ENCODE measurements at places on chromosomes 16 and 17. TPM values are rescaled to one million over a fixed set of nuclear protein-coding genes. Genes with fewer than 3 reads are reported as not detected.

Gene RBFOX1
- 43.8 TPM for polyA plus RNA-seq

Gene AHSP
- polyA plus RNA-seq, result not detected

GRCh38 chr17:32558997-32559650 lies 72.3 kb downstream of the CDK5R1 start:
- DNase-seq, result no peak

- DNase-seq, result no peak
These were observed 6.4 kb downstream of the CCL18 start for GRCh38 chr17:36070427-36070826.

DNA sequence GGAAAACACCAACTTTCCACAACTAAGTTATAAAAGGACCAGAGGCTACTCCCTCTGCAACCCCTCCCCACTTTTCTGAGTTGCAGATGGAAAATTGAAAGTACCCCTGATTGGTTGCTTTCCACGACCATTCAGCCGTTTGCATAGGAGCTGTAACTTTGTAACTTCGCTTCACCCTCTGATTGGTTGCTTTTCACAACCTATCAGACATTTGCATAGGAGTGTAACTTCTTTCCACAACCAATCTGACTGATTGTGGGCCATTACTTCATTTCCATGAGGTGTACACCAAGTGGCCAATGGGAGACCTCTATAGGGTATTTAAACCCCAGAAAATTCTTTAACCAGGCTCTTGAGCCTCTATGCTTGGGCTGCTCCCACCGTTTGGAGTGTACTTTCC lies 644.1 kb downstream of the WWOX start:
- no peak for DNase-seq

GRCh38 chr17:79338604-79339003 lies 264.0 kb downstream of the ENGASE start:
- no peak for DNase-seq
